ENCODE measurements at places on chromosomes 7 and 10.

DNA sequence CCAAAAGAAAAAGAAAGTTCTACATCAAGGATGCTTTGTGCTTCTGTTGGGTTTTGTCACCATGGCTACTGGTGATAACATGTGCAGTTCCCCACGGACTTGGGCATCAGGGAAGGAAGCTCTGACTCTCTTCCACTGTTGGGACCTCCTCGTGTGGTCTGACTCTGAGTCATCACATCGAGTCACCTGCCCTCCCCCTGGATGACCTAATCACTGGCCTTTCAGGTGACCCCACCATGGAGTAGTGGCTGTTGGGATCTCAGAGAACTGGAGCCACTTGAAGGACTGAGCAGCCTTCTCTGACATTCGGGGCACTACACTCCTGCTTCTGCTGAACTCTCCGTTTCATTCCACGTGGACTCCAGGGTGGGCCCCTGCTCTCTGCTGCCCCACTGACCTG lies 60.8 kb upstream of the DOCK1 start:
- no peak for DNase-seq

GRCh38 chr7:91852263-91852741 lies 28.2 kb downstream of the MTERF1 start:
- no peak for DNase-seq

- DNase-seq = no peak
Measured at GRCh38 chr10:31912289-31912688, 16.3 kb downstream of the ARHGAP12 start.

- DNase-seq = no peak
Measured at GRCh38 chr10:49397036-49397999, 1.4 kb upstream of the DRGX start.

DNA sequence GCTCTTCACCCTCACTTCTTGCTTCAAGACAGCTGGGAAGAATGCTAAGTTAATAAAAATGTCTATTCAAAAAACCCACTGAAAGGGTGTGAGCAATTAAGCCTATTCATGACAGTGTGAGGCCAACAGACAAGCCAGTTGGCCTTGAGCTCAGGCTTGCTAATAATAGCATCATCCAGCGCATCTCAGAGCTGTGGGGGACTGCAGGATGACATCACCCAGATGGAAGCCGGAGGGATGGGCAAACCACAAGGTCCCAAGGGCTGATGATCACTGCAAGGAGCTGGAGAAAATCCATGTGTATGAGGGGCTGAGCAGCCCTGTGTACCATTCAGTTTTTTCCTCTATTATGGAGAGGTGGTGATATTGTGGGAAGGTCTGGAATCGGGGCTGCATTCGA lies 770.4 kb downstream of the TNS3 start:
- DNase-seq = no peak

DNA sequence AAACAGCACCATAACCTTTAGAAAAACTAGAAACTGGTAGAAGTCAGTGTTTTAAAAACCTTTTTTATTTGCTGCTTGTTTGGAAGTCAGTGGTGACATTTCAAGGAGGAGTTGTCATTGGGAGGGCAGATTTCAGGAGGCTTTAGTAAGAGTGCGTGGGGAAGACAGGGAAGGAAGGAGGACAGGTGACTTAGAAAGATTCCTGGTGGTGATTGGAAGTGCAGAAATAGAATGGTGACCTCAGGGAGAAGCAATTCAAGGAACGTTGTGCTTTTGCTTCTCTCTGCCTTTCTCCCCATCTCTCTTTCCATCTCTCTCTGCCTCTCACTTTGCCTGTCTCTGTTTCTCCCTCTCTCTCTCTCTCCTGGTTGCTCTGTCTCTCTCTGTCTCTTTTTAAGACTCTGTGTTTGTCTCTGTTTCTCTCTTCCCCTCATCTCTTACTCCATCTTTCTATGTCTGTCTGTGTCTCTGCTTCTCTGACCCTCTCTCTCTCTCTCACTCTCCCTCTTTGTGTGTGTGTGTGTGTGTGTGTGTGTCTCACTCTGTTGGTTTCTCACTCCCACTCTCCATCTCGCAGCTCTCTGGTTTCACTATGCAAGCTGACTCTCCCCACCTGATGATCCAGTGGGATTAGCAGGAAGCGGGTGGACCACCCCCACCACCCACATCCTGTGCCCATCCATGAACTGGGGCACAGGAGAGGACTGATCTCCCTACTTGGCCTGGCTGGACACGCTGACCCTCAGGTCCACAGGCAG lies 10.9 kb upstream of the PFKP start:
- DNase-seq = no peak

GRCh38 chr7:43164757-43165156 lies 52.3 kb downstream of the HECW1 start:
- DNase-seq = no peak

GRCh38 chr10:44386546-44387052 lies 1.7 kb upstream of the CXCL12 start:
- DNase-seq = peak; percentile 51

DNA sequence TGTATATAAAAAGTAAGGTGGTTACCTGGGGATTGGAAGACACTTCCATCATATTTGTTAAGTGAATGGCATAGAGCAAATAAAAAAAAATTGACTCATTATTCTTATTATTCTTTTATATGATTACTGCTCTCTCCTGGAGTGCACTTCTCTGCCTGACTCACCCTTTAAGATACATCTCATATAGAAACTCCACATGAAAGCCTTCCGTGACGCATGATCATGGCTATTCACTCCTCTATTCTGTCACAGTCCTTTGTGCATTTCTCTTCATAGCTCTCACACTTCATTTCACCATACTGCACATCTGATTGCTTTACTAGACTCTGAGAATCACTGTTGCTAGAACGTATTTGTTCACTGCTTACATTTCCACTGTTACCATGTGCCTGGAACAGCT lies 597.3 kb downstream of the CNTNAP2 start:
- DNase-seq = no peak

DNA sequence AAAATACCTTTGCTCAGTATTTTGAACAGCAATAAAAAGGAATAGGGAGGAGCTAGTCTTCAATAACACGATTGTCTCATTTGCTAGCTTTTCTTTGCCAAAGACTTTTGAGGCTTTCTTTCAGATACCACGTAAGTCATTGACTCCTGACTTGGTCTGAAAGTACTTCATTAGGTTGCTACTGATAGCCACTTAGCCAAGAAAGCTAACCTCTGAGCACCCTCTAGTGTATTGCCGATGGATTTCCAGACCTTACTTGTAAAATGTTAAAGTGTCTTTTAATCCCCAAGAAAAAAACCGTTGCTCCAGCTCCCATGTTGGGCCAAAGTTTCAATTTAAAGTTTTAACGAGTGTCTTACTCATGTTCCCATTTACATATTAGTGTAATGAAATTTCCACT lies 63.4 kb upstream of the STRIP2 start:
- DNase-seq = no peak

DNA sequence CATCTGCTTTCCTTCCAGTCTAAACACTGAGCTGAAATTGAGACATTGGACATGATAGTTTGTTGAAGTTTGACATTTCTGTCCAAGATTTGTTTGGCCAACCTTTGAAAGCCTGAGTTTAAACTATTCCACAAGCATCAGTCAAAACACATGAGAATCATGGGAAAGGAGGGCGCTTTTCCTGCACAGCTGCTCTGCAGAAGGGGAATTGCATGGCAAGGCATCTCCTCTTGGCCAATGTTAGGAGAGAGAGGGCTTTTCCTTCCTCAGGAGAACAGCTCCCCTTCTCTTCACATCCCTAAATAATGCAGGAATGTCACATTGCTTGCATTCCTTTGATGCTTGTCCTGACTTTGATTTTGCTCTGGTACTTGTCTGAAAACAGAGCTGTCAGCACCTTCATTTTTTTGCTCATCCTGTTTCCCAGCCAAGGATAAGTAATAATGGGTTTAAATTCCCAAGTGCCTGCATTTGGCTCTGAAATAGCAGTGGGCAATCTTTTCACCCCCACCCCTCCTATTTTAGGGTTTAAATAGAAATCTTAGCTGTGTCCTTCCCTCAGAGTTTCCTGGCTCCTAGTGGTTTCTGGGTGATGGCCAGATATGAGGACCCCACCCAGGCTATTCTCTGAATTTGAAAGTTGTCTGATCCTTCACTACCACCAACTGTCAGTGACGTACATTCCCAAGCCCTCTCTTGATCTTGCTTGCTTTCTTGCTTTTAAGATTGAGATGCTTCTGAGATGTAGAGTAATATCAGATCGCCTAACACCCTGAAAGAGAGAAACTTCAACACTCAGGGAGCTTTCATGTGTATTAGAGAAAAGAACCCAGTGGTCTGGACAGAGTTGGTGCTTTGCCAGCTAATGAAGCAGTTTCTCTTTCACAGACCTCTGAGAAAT lies 75.2 kb upstream of the NPVF start:
- no peak for DNase-seq

DNA sequence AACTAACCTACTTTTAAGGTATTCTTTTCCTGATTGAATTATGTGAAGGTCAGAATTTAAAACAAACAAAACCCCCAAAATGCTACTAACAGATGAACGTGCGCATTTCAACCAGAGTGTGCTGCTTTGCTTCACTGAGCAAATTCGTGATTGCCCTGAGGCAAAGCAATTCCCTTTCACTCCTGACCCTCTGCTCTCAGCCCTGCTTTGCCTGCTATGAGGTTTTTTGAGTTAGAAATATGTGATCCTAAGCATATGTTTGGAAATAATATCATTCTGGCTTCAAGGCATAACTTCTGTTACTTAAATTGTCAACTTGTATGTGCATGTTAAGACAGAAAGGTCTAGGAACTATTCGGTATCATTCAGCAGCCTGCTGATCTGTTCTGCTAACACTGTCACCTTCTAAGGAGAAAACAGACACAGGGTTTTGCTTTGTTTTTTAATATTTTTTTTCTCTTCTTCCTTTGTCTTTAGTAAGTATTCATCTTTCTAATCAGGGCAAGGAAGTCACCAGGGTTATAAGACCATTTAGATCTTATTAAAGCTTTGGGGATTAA lies 124.2 kb downstream of the GNAT3 start:
- no peak for DNase-seq

- DNase-seq = peak; percentile 28
Measured at GRCh38 chr7:140214075-140214684, 37.4 kb upstream of the KDM7A start.

DNA sequence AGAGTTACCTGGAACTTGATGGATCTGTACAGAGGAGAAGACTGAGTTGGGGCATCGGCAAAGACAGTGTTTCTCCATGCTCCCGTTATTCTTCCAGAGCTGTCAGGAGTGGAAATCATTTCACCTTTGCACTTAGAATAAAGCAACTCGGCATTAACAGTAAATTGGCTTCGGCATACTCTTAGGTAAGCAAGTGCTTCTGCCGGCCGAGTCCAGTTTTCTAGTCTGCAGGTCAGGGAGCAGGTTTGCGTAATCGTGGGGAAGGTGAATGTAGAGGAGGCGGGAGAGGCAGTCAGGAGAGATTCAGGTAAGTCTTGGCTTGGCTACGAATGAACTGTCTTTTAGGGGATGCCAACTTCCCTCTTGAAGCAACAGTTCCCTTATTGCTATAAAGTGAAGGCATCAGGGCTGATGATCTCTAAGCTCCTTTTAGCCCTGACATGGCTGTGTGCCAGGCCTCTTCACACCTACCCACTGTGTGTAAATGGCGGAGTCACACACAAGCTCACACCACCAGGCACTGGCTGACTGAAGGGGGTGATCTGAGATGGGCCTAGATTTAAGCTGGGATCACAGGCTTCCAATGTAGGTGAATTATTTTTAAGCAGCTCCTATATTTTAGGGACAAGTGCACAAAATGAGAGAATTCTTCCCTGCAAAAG lies 127.1 kb downstream of the GATA3 start:
- no peak for DNase-seq

Data from stimulated activated CD4-positive, alpha-beta T cell treated with anti-CD3 and anti-CD28 coated beads, Interleukin-15, amount 100 ng/mL, for 24 hours (primary cell).